Aorta (tissue), 5 donors: ENCODE measurements at places on chromosomes 7 and 10. TPM values are rescaled to one million over a fixed set of nuclear protein-coding genes. Genes with fewer than 3 reads are reported as not detected.

GRCh38 chr10:19412531-19412930, 363.9 kb downstream of the MALRD1 start:
- DNase-seq: no peak
- H3K4me1 ChIP-seq: no peaks in the 10 kb centered on the region
- H3K4me3 ChIP-seq: no peak overlapping the region
- no peaks in the 10 kb centered on the region for H3K27me3 ChIP-seq
- H3K36me3 ChIP-seq: no peaks in the 10 kb centered on the region

DNA sequence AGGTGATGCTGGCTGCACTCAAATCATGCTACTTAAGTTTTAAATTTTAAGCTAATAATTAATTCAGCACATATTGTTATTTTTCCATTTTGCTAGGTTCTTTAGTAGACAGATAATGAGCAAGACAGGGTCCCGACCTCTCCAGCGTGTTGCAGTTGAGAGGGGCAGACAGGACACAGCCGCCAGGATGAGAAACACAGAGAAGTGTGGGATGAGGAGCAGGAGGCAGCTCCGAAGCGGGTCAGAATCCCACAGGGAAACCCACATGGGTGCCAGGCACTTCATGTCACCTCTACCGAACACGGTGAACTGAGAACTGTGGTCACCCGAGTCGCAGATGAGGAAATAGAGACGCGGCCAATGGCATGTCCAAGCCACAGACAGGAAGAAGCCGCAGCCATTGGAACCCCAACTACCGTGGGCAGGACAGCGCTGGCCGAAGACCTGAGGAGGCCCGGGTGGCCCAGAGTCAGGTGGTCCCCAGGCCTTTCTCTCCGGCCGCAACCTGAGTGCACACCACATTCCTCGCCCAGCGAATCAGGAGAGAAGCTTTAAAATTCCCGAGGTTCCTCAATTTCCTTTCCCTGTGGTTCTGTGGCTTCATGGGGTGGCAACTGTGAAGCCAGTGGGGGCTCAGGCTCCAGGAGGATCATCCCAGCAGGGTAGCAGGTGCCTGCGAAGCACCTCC, 213.0 kb downstream of the DNAJB6 start:
- no peak overlapping the region for H3K27ac ChIP-seq
- no peaks in the 10 kb centered on the region for H3K27me3 ChIP-seq
- H3K36me3 ChIP-seq: no peaks in the 10 kb centered on the region
- DNase-seq: no peak

The FKBP6 gene
- total RNA-seq: not detected

GRCh38 chr10:31660300-31660699, 268.3 kb downstream of the ARHGAP12 start:
- no peaks in the 10 kb centered on the region for H3K27me3 ChIP-seq
- no peaks in the 10 kb centered on the region for H3K4me1 ChIP-seq
- H3K4me3 ChIP-seq: no peak overlapping the region
- H3K27ac ChIP-seq: no peak overlapping the region

DNA sequence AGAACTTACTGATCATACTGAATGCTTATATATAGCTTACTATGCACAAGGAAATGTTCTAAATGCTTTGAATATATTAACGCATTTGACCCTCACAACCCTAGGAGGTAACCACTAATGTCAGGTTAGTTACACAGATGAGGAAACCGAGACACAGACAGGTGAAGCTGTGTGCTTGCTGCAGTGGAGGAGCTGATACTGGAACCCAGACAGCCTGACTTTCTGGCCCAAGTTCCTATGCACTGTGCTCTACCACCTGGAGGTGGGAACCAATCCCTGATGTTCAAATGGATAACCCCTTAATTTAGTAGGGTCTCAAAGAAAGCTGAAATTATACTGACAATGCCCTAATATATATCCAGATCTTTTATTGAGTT, 119.6 kb downstream of the SORBS1 start:
- H3K27me3 ChIP-seq: no peaks in the 10 kb centered on the region
- peak overlapping the region; percentile 58 for H3K27ac ChIP-seq
- DNase-seq: no peak
- peaks cover 3% of the 10 kb centered on the region for H3K36me3 ChIP-seq

GRCh38 chr7:157579425-157579824, 242.6 kb downstream of the DNAJB6 start:
- H3K4me3 ChIP-seq: no peak overlapping the region
- no peak overlapping the region for H3K27ac ChIP-seq
- no peaks in the 10 kb centered on the region for H3K36me3 ChIP-seq
- peak; percentile 62 for DNase-seq
- no peaks in the 10 kb centered on the region for H3K4me1 ChIP-seq

- no peaks in the 10 kb centered on the region for H3K36me3 ChIP-seq
- no peaks in the 10 kb centered on the region for H3K27me3 ChIP-seq
- no peak overlapping the region for H3K4me3 ChIP-seq
- H3K4me1 ChIP-seq: no peaks in the 10 kb centered on the region
- DNase-seq: no peak
Measured at GRCh38 chr7:76364198-76364584, 5.4 kb upstream of the YWHAG start.

The FGL2 gene
- 208 TPM for total RNA-seq

DNA sequence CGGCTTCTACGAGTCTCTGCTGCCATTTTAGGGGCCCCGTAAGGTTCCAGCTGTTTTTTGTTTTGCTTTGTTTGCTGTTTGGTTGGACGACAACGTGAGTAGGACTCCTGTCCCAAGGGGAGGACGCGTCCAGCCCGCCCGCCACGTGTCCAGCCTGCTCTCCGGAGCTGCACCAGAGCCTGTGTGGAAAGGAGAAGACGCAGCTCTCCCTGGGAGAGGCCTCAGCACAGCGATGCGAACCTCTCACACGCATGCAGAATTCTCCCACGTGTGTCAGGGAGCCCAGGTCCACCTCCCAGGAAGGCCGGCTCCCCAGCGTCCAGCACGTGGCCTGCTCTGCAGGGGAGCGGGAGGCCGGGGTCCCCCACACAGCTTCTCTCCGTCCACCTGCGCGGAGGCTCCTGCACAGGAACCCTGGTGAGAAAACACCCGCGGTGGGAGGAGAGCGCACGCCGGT, 36.4 kb upstream of the DNAJB6 start:
- no peak overlapping the region for H3K4me3 ChIP-seq
- no peak overlapping the region for H3K27ac ChIP-seq
- H3K36me3 ChIP-seq: no peaks in the 10 kb centered on the region
- no peaks in the 10 kb centered on the region for H3K27me3 ChIP-seq
